ENCODE measurements at places on chromosomes 1 and 21.

DNA sequence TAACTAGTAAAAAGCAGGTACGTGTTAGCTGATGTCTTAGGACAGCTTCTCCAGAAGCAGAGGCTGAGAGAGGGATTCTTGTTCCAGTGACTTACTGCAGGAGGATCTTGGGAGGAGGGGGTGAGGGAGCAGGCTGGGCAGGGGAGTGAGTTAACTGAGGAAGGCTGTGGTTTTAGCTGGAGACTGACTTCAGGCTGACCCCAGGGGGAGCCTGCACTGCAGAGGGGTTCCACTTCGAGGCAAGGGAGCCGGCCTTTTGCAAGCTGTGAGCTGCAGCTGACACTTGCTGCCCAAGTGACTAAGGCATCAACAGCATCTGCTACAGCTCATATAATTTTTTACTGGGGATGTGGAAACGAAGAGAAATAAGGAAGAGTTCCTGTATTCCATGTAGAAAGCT, 50.4 kb upstream of the SOD1 start:
- DNase-seq = no peak

DNA sequence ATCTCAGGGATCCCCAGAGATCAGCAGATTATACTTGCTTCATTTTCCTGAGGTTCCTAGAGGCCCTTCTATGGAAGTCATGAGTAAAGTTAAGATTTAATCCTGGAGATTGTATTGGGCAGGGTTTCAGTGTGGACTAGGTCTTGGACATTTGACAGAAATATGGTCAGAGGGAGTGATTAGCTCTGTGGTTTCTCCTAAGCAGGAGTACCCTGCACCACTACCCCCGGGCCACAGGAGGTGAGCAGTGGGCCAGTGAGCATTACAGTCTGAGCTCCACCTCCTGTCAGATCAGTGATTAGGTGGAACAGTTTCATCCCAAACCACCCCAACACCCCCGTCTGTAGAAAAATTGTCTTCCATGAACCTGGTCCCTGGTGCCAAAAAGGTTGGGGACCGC, 43.2 kb downstream of the PHACTR4 start:
- DNase-seq = no peak

DNA sequence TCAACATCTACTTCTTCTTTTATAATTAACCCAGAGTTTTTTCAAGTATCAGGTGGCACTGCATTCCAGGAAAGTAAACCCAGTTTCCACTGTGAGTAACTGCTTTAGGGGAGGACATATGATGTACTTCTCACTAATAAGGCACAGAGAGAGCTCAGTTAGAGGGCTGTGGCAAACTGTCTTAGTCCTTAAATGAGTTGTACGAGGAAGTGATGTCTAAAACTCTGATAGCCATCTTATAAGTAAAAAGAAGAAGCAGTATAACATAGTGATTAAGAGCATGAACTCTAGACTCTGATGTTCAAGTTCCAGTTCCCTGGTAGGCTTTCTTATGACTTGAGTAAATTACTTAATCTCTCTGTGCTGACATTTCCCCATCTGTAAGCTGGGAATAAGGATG, 58.7 kb upstream of the PTGS2 start:
- DNase-seq = no peak

DNA sequence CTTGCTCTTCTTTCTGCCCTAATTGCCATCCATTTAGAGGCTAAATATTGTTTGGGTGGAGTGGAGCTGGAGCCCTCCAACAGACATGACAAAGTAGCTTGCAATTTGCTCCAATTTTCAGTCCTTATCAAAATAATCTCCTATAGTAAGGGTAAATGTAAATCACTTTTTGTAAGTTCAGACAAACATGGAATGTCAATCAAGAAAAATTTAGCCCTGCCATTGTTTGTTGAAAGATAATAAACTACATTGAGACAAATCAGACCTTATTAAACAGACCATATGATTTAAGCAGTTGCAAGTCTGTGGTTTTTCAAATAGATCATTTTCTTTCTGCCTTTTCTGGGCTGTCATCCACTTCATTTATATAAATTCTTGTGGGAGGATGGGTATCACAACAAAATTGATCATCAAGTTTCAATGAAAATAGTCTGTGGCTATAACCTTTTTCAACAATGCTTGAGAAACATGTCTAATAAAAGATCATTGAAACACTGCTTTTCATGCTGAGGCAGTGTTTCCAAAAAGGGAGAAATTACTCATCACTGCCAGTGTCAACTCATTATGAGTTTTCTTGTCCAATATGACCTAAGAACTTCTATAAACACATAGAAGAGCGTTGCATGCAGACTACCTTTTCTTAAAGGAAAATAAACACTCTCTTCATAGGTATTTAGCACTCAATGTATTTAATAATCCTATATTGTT, 1152.0 kb upstream of the B3GALT2 start:
- DNase-seq = no peak

GRCh38 chr1:17890056-17890814, 135.1 kb downstream of the ACTL8 start:
- DNase-seq = no peak

DNA sequence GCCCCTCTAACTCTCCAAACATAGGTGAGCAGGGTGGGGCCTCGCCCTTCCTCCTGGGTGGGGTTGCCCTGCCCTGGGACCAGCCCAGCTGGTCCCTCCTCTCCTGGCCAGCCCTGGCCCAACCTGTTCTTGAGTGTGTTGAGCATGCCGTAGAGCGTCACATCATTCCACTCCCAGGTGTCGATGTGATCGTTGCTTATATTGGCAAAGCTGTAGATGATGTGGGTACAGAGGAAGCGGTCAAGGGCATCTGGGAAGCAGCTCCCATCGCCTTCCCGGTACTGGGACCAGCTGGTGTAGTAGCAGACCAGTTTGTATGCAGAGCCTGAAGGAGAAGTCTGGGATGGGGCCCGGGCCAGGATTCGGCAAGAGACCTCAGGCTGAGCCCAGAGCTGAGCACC, 1.4 kb downstream of the CHI3L1 start:
- DNase-seq = no peak

DNA sequence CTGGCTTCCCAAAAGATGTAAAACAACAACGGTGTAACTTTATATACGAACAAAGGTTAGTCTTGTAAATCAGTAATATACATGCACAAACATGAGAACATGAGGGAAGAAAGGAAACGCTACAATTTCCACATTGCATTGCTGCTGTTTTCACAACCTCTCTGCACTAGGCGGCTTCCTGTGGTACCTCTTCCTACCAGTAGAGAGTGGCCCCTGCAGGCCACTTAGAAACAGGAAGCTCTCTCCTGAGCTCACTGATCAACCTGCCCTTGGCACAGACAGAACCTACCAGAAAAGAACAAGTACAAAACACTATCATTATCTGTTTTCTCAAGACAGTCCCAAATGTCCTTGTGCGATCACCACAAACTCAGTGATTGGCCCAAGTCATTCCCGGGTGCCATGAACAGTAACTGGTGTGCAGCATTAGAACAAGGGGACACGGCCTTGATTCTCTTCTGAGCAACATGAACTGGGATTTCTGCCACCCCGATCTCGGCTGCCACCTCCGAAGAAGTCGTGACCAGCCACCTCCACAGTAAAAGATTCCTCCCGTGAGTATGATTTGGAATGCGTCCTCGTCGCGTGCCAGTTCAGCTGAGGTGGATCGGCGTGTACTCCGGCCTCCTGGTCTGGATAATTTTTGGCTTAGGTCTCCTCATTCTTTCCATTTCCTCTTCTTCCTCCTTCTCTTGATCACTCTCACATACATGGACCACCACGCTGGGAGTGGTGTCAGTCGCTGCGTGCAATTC, 5.7 kb upstream of the KCNE1 start:
- DNase-seq = no peak

DNA sequence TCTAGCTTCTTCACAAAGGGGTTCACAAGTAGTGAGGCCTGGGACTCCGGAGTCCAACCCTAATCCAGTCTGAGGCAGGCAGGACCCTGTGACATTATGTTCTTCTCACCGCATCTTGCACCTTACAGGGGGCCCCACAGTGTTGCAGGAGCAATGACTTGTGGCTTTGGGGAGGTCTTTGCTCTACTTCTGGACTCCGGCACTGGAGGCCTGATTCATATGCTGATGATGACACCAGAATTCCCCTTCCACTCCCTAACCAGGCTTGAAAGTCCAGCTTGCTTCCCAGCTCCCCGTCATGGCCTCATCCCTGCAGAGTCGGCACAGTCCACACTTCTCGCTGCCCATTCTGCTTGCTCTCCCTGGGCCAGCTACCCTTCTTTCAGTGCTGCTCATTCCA, 96.3 kb upstream of the SLC44A3 start:
- DNase-seq = no peak

DNA sequence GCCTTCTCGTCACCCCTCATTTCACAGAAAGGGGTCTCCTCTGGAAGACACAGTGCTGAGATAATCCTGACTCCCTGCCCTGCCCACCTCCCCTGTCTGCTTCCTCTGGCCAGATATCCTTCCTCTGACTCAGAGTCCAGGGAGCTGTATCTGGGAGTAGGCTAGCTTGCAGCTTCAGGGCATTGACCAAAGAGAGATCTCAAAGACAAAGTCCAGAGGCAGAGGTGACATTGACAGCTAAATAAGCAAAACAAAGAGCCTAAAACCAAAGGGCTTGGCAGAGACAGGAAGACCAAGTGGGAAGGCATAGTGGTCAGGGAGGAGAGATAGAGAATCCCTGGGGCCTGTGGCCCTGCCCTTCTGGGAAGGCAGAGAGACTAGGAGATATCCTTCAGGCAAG, 64.9 kb downstream of the TNR start:
- no peak for DNase-seq

- DNase-seq = no peak
These were observed 40.9 kb downstream of the ALG6 start for GRCh38 chr1:63408331-63408730.

GRCh38 chr1:156412653-156413321, 43.8 kb downstream of the RHBG start:
- no peak for DNase-seq

All from activated CD4-positive, alpha-beta T cell treated with anti-CD3 and anti-CD28 coated beads, Interleukin-2, amount 50 U/mL, for 4 hours (primary cell).